ENCODE measurements at places on chromosomes 3 and 15.
A peak's percentile ranks its signal among the peaks of the same experiment; 100 is the strongest.

GRCh38 chr3:18827664-18828063 lies 320.6 kb upstream of the KCNH8 start:
- no peak for DNase-seq

DNA sequence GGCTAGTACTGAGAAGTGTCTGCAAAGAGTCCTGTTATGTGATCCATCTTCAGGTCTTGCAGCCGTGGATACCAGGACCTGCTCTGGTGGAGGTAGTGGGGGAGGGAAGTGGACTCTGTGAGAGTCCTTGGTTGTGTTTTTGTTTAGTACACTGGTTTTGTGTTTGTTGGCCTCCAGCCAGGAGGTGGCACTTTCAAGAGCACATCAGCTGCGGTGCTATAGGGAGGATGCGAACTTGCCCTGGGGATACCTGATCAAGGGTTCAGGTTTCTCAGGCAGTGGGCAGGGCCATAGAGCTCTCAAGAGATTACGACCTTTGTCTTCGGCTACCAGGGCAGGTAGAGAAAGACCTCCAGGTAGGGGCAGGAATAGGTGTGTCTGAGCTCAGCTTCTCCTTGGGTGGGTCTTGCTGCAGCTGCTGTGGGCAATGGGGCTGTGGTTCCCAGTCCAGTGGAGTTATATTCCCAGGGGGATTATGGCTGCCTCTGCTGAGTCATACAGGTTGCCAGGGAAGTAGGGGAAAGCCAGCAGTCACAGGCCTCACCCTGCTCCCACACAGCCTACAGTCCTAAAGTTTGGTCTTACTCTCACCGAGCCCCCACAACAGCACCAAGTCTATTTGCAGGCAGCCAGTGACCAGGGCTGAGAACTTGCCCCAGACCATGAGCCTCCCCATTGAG lies 132.8 kb upstream of the NPHP3 start:
- no peak for DNase-seq

DNA sequence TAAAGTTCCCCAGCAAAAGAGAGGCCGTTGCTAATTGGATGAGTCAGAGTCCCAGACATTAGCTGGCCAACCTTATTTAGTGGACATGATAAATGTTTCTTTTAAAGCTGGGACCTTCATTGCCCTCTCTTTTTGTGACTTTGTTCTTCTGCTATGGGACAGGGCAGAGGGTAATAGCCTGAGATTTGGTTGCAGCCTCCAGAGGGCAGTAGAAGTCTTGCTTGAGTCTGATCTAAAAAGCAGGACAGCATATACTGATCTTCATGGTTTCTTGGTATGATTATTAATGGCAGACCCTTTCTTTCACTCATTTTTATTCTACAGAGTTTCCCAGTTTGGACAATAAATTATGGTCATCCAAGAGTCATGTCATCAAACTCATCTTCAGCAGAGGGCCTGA lies 25.1 kb upstream of the ZKSCAN7 start:
- DNase-seq, result peak; percentile 36

- no peak for DNase-seq
Measured at GRCh38 chr3:69876073-69876472, 123.5 kb upstream of the SAMMSON start.

DNA sequence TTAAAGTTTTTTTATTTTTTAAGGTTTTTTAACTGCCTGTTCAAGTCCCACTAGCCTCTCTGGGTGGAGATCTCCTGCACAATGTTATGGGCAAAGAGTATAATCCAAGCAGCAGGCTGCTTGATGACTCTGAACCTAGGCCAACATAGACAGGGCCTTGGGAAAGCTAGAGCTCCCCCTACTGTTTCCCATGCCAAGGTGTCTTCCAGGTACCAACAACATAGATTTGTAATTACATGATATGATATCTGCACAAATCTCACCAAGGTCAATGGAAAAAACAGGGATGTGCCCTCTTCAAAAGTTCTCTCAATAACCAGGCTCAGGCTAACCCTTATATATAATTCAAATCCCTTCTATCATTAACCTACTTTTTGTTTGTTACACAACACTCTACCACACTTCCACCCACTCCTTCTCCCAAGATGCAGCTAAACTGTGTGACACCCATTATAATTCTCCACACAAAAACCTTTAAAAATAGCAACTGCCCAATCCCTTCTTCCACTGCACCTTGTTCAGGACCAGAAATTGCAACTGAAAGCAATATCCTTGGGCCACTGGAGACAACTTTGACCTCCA lies 43.8 kb downstream of the RBM15B start:
- DNase-seq, result peak; percentile 65

GRCh38 chr3:195895078-195895860 lies 13.1 kb downstream of the TNK2 start:
- DNase-seq, result peak; percentile 69

DNA sequence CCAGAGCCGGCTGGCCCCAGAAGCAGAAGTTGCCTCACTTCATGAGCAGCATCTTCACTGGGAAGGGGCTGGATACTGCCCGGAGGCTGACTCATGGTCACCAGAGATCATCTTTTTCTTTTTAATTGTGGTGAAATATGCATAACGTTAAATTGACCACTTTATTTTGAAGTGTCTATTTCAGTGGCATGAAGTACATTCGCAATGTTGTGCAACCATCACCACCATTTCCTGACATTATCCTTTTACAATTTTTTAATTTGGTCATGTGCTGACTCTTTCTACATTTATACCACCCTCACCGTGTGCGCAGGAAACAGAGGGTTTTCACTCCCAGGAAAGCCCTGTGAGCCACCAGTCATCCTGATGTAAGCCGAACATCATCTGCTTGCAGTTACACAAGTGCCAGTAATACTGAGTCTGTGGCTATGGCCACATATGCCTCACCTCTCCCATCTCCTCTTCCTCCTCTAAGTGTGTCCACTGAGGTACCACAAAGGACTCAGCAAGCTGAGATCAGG lies 51.6 kb upstream of the ABHD17C start:
- DNase-seq, result no peak

DNA sequence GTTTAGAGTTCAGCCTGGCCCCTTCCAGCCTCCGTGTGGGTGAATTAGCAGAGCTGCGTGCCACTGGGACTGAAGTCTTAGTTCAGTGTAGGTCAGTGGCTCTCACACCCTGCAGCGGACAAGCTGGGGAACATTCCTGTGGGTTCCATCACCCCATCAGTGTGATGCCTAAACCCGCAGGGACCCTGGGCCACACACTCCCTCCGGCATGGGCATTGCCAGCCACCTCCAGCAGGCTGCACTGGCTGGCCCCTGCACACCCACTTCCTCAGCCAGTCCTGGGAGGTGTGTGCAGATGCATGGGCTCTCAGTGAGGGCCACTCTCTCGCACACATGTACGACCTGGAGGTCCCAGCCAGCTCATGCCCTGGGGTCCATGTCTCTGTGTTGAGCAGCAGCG lies 32.1 kb upstream of the TOPBP1 start:
- DNase-seq, result no peak

DNA sequence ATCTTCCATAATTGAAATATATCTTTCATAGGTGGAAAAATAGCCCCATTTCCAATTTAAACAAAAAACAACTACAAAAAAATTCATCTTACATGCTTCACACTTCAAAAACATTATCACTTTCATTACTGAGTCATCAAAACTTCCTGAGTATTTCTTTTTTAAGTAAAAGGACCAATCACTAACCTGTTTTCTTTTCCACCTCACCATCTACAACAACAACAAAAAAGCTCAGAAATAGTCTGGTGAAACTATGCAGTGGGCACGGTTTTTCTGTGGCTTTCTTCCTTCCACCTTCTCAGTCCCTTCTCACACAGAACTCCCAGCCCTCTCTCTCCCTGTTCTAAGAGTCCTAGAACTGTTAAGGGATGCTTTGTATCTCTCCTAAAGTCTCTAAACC lies 20.3 kb upstream of the TNIK start:
- no peak for DNase-seq

- no peak for DNase-seq
Measured at GRCh38 chr15:57059026-57059660, 140.7 kb downstream of the TCF12 start.

- DNase-seq, result no peak
Measured at GRCh38 chr3:137061186-137061585, 103.4 kb downstream of the IL20RB start.

GRCh38 chr3:177411201-177411600 lies 213.9 kb upstream of the TBL1XR1 start:
- no peak for DNase-seq

GRCh38 chr3:52468336-52468735 lies 12.9 kb downstream of the NISCH start:
- no peak for DNase-seq

GRCh38 chr3:83065851-83066460 lies 1304.5 kb upstream of the GBE1 start:
- no peak for DNase-seq

DNA sequence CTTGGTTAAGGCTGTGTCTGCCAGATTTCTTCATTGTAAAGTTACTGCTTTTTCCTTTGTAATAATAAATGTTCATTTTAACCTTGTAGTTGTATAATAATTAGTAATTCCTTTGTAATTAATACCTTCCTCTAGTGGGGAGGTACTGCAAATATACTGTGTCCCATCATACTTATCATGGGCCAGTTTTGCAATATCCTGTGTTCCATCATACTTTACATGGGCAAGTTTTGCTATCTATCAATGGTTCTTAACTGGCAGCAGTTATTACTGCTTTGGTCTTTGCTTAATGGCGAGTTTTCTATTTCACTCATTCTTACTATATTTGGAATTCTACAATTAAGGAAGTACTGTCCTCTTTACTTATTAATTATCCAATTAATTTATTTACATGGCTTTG lies 10.6 kb downstream of the ATP2C1 start:
- no peak for DNase-seq

Data from erythroblast (primary cell).